Stimulated activated CD8-positive, alpha-beta memory T cell treated with anti-CD3 and anti-CD28 coated beads, Interleukin-15, amount 100 ng/mL, for 4 hours (primary cell): ENCODE measurements at places on chromosomes 5 and 9.
A peak's percentile ranks its signal among the peaks of the same experiment; 100 is the strongest.

GRCh38 chr5:31913808-31914207 lies 260.3 kb downstream of the GOLPH3 start:
- no peak for DNase-seq

GRCh38 chr9:73553295-73553694 lies 401.6 kb downstream of the ANXA1 start:
- no peak for DNase-seq

- DNase-seq: no peak
Observed at GRCh38 chr5:119063579-119064379, 7.1 kb upstream of the DMXL1 start.

- no peak for DNase-seq
Observed at GRCh38 chr5:143886651-143887638, 75.0 kb downstream of the HMHB1 start.

GRCh38 chr9:137459152-137459600 lies at the start of gene NSMF:
TSS of gene NSMF (minus strand) at chr9:137459334. CDS start at chr9:137459102, 232 bp downstream.
- DNase-seq: peak; percentile 87

DNA sequence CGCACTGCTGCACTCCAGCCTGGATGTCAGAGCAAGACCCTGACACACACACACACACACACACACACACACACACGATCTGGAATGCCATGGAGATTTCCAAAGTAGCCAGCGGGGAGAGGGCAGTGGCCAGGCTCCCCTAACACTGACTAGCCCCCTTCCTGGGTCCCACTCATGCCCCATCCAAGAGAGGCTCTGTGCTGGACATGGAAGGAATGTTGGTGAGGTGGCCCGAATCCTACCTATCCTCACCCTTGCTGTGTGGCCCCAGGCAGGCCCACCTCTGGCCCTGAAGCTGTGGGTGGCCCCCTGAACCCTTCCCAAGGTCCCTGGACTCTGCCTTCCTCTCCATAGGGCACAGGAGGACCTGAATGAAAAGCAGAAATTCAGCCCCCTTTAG lies 7.3 kb downstream of the BRD3 start:
- DNase-seq: no peak

DNA sequence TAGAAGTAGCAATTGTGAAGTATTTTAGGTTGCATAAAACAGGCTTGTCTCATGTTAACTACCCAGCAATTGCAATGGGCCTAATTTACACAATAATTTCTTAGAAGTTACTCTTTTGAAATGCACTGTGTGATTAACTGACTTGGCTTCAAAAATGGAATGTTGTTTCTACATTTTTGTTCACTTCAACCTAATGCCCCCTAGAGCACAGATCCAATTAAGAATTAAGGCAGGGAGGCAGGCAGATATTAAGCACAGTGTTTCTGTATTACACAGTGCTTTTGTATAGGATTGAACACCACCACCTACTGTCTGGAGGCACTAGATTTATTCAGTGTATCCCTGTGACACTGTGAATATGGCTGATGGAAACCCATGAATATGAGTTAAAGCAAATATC lies 302.1 kb downstream of the FBXL17 start:
- no peak for DNase-seq

GRCh38 chr9:27533311-27533710 lies 3.7 kb upstream of the MOB3B start:
- DNase-seq: no peak

DNA sequence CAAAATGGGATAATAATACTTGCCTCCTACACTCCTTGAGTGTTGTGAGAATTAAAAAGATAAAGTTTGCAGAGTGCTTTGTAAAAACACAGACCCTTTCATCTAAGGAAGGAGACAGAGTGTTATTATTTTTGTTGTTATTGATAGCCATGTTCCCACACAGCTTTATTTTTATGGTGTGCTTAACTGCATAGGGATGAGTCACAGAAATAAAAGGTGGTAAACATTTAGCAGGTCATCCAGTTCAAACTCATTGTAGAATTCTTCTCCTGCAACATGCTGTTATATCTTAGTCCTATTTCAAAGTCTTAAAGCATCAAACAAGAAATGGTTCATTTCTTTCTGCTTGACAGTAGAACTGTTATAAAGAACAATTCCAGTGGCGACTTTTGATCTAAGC lies 367.5 kb upstream of the ACTBL2 start:
- no peak for DNase-seq

DNA sequence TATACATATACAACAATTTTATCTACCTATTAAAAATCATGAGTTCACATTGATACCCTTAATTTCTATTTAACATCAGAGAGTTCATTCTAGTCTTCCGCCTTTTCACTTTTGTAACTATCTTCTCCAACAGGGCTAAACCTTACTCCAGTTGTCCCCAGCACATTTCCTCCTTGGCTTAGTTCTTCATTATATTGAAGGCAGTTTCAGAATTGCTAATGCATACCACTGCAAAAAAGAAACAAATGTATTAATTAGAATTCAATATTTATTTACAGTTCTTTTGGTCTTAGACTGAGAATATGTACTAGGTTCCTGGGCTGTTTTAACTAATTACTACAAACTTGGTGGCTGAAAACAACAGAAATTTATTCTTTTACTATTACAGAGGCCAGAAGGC lies 132.5 kb downstream of the WDR70 start:
- DNase-seq: no peak

GRCh38 chr5:75608870-75609269 lies 2.4 kb upstream of the ANKDD1B start:
- DNase-seq: no peak

GRCh38 chr5:9058161-9058560 lies 487.7 kb downstream of the SEMA5A start:
- DNase-seq: no peak

GRCh38 chr9:115766370-115766955 lies 387.1 kb upstream of the PAPPA start:
- no peak for DNase-seq

GRCh38 chr5:156407251-156407650 lies 80.3 kb downstream of the SGCD start:
- DNase-seq: no peak

- no peak for DNase-seq
Observed at GRCh38 chr9:113380869-113381378, 4.1 kb upstream of the HDHD3 start.

DNA sequence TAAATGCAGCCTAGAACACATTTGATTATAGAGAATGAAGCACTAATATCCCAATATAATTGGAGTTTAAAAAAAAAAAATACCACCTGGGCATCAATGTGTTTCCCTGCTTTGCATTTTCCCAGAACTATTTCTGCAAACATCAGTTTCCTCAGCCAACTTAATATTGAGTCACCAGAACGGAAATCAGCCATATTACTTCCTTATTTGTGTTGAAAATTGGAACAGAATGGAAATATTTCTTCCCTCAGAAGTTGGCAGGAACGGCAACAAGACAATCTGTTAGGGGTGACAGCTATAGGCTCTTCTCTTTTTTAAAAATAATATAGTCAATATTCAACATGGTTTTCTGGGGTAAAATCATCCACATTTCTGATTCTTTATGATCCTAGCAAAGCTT lies 4.0 kb downstream of the MFAP3 start:
- DNase-seq: no peak

DNA sequence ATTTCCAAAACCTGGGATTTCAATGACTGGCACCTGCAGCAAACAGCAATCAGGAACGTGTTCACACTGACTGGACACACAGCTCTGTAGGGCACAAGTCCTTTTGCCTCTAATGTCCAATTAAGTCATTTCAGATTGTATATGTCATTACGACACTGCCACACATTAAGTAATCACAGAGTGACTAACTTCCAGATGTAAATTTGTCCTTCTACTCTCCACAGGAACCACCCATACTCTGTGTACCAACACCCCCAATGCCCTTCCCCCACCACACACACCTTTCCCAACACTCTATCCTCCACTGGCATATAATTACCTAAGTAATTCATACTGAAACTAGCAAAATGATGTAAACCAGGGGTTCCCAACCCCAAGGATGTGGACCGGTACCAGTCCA lies 30.5 kb downstream of the LARS1 start:
- DNase-seq: no peak

DNA sequence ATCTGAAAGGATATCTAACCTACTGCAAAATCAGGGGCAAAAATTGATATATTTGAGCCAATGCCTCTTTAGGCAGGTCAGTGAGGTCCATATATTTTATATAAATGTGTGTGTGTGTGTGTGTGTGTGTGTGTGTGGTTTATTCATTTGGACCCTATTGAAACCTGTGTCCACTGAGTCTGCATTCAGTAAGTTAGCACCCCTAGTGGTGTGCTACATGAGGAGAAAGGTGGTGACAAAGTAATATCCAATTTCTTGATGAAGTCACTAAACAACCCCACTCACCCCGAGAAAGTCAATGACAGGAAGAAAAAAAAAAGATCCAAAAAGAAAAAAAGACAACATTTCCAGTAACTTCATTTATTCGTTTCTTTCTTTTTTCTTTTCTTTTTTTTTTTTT lies 4.1 kb downstream of the FBXW11 start:
- DNase-seq: no peak

DNA sequence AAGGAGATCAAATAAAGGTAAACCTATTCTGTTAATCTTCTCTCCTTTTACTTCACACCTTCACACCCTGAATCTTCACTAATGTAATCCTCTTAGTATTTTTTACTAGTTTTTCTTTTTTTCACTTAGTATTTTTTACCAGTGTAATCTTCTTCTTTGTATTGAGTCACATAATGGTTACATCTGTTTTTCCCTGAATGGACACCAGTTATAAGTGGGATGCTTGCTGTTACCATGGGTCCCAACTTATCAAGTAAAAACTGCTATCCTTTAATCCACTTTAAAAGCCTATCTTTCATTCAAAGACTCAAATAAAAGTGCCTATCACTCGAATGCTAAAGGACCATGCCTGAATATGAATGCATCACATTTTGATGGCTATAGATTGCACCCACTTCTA lies 15.1 kb downstream of the ZFAND5 start:
- DNase-seq: no peak

DNA sequence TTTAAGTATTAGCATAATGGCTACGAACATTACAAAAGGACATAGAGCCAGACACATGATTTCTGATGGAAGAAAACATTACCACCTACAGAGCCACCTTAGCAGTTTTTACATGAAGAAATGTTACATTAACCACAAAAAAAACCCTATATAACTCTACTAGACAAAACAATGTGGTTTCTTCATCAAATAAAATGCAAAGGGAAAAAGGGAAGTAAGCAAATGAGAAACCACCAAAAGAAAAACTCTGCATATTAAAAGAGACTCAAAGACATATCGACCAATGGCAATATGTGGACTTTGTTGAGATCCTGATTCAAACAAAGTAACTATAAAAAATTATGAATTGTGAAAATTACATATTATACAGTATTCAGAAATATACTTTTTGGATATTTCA lies 132.7 kb downstream of the TSSK1B start:
- no peak for DNase-seq

GRCh38 chr5:155222393-155222792 lies 208.8 kb downstream of the KIF4B start:
- no peak for DNase-seq

DNA sequence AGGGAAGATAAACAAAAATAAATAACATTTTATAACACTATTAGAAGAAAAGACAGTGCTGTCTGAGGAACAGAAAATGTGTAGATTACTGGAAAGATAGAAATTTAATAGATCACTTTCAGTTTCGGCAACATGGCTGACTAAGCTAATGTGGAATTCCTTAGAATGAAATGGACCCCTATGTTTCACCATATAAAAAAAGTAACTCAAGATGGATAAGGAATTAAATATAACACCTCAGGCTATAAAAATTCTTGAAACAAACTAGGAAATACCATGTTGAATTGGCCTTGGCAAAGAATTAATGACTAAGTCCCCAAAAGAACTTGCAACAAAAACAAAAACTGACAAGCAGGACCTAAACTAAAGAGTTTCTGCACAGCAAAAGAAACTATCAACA lies 558.3 kb downstream of the CHSY3 start:
- DNase-seq: no peak

DNA sequence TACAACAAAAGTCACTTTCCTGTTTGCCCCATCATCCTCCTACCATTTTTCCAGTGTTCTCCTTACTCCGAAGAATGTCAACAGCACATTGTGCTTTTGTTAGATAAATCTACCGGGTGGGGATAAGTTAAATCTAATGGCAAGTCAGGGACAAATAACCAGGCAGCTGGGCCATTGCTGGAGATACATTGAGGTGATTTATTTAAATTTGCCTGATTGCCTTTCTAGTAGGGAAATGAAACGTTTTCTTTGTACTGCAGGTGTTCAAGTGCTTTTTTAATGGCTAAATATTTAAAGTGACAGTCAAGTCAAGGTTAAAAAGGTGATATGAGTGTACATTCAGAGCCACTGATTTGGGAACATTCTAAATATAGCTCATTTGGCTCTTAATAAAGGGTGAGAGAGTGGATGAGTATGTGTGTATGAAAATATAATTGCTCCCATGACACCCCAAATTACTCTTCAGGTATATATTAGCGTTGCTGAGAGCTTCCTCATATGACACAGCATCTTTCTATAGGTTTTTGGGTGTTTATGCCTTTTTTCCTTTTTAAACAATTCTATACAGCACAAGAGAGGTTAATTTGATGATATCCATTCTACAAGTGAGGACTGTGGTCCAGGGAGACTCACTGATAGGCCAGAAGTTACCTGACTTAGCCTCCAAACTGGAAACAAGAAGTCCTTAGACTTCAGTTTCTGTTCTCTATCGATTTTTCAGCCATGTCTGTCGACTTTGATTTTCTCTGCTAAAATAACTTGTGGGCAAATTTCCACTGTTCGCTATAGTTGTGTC lies 51.9 kb downstream of the DMRT2 start:
- DNase-seq: no peak
